Stimulated activated CD8-positive, alpha-beta memory T cell treated with anti-CD3 and anti-CD28 coated beads, Interleukin-15, amount 100 ng/mL, for 48 hours (primary cell): ENCODE measurements at places on chromosomes 2 and 18.

DNA sequence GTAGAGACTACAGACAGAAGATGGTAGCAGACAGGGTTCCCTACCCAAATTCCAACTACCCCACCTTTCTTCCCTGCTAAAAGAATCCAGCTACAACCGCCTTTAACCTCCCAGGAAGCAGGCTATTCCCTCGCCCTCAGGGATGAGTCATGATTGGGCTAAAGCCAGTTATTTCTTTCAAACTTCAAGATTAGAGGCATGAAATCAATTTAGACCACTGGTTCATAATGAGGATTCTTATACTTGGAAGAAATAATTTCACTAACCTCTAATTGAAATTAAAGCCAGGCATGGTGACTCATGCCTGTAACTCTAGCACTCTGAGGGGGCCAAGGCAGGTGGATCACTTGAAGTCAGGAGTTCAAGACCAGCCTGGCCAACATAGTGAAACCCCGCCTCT is 20.0 kb downstream of the TRIP12 start:
- DNase-seq, result no peak

- no peak for DNase-seq
These were observed 135.9 kb upstream of the ID2 start for GRCh38 chr2:8545695-8546611.

GRCh38 chr2:39650468-39650867 is 15.2 kb upstream of the TMEM178A start:
- no peak for DNase-seq

DNA sequence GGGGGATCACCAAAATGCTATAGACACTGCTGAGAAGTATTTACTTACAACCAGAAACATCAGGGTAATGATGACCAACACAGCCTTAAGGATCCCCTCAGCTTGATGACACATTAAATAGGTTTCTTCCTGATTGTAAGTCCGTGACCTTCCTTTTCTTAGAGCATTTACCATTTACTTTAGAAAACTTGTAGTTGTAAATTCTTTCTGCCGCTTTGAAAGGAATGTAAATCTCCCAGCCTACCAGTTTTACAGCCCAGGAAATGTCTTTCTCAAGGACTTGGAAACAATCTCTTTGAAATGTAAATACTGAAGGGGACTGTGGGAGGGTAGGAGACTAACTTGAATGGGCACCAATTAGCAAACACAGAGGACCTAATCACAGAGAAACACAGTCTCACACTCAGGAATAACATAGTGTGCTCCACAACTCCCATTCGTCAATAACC is 278.6 kb downstream of the DSC3 start:
- no peak for DNase-seq

- DNase-seq, result peak; percentile 3
These were observed 56.5 kb downstream of the EMX1 start for GRCh38 chr2:72973566-72974435.

- DNase-seq, result no peak
These were observed 757.2 kb downstream of the GALR1 start for GRCh38 chr18:78006774-78007260.

DNA sequence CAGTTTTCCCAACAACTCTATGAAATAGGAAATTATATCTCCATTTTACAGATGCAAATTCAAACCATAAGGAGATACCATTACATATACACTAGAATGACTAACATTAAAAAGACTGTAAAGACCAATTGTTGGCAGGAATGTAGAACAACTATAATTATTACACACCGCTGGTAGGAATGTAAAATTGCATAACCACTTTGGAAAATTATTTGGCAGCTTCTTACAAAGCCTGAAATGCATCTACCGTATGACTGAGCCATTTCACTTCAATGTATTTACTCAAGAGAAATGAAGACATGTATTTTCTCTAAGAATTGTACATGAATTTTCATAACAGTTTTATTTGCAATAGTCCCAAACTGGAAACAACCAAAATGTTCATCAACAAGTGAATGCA is 189.1 kb upstream of the BCL2L11 start:
- no peak for DNase-seq

- no peak for DNase-seq
These were observed 238.5 kb upstream of the FANCL start for GRCh38 chr2:58479535-58480140.

DNA sequence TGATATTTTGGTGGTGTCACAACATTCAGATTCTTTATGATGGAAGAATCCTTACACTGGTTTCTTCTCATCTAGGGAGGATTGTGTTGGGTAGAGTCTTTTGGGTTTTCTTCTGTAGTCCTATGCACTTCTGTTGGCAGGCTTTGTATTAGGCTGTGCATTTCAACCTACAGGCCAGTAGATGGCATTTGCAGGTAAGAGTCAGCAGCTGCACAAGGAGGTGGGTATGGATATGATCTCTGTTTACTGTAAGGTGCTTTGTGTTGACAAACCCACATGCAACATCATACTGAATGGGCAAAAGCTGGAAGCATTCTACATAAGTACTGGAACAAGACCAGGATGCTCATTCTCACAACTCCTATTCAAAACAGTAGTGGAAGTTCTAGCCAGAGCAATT is 656.8 kb downstream of the METTL4 start:
- DNase-seq, result no peak

DNA sequence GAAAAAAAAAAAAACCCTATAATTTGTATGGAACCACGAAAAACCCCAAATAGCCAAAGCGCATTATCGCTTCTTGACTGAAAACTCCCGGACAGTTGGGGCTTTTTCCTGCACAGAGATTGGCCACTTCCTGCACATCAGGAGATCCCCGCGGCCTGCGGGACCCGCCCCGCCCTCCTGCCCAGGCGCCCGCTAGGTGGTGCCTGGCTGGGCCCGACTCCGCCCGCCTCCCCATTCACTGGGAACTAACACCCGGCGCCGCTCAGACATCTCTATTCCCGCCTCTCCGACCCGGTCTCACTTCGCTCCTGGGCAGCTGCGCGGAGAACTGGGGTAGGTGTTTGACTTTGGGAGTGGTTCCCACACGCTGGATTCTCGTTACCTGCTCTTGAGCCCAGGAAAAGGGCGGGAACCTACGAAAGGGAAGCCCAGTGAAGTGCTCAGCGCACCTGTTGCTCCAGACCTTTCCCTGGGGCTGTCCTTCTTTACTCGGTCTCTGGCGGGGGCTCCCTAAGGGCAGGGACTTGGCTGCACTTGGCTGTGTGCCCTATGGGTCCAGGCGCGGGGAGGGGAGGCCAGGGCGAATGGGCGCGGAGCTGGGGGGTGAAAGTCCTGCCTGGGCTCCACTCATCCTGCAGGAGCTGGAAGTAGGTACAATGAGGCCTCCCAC is at the start of gene HMSD:
TSS of gene HMSD (plus strand) at position 234 of the 670 bp plus-strand sequence. CDS start 4,155 bp downstream, outside the sequence.
- peak; percentile 63 for DNase-seq

- no peak for DNase-seq
These were observed 250.1 kb upstream of the DPP10 start for GRCh38 chr2:114192362-114192761.

DNA sequence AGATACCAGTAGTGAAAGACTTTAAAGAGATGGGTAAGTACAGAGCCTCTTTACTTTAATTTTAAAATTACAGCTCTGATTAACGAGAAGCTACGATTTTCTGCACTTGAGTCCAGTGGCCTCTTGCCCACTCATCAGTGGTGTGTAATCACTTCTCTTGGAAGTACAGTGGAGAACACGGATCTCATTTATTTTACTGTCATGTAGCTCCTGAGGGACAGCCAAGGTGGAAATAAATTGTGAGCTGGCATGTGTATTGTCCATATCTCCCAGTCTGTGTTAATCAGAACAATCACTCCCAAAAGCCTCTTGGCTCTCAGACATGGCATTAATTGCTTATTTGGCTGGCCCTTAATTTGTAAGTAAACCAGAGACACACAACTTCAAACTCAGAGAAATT is 69.4 kb downstream of the LOXHD1 start:
- no peak for DNase-seq

DNA sequence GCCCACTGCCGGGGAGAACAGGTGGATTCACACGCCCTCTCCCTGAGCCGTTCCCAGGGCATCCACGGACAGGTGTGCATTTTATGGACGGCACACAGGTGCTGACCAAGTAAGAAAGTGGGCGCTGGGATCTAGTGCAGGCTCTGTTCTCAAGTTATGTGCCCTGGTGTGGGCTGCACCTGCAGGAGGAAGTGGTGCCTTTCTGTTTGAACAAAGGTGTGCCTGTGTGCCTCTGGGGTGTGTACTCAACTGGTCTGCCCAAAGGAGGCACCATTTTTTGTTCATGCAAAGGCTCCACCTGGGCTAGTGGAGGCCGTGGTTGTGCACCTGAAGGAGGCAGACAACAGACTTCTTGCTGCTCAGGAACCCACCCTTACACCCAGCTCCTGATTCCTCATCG is 88.2 kb upstream of the HK2 start:
- DNase-seq, result no peak

DNA sequence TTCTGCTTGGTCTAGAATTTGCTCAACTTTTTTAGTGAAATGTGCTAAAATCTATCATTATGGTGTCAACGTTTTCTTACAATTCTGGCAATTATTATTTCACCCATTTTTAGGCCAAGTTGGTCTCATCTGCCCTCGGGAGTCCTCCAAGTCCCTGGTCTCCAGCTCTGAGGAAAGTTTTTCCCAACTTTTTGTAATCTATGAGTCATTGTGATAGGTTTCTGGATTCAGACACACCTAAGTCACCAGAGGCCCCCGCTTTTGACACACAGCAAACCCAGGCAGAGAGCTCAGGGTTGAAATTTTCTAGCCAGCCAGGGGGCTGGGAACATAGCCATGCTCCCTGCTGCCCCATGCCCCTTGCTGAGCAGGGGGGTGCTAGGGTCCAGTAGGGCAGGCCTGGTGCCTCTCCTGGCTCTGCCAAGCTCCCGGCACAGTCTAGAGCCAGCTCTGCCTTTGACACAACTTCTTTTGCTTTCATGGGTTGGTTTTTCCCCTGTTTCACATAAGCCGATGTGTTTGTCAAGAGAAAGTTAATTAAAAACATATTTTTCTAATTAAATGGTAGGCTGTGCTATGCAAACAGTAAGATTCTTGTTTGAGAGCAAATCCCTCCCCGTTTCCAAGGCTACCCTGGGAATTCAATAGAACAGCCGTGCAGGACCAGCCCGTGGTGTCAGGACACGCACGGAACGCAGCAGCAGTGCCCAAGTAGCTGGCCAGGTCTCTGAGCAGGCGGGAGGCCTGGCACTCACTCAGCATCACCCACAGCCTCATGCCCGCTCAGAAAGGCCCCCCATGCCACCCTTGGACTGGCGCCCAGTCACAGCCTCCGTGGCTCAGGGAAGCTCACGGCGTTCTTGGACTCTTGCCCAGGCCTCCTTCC is 25.5 kb upstream of the SNED1 start:
- no peak for DNase-seq

GRCh38 chr2:181235683-181236459 is 221.3 kb upstream of the ITGA4 start:
- DNase-seq, result no peak

- no peak for DNase-seq
These were observed 316.9 kb downstream of the OSR1 start for GRCh38 chr2:19041434-19042041.

- DNase-seq, result no peak
These were observed 107.7 kb downstream of the INHBB start for GRCh38 chr2:120453635-120453998.

DNA sequence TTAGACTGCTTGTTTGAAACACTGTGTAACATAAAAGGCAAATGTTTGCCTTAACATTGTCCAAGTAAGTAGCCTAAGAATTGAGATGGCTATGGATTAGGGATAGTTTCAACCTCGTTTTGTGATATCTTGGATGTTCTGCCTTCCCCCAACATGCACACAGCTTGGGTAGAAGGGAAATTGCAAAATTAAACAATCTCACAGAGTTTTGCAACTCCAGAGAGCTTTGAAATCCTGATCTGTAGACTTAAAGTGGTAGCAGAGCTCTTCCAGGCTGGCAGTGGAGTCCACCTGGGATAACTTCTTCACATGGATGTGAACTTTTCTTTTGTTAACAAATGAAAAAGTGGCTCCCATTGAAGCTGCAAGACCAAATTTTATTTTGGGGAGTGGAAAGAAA is 59.6 kb downstream of the CHRNA1 start:
- DNase-seq, result no peak

DNA sequence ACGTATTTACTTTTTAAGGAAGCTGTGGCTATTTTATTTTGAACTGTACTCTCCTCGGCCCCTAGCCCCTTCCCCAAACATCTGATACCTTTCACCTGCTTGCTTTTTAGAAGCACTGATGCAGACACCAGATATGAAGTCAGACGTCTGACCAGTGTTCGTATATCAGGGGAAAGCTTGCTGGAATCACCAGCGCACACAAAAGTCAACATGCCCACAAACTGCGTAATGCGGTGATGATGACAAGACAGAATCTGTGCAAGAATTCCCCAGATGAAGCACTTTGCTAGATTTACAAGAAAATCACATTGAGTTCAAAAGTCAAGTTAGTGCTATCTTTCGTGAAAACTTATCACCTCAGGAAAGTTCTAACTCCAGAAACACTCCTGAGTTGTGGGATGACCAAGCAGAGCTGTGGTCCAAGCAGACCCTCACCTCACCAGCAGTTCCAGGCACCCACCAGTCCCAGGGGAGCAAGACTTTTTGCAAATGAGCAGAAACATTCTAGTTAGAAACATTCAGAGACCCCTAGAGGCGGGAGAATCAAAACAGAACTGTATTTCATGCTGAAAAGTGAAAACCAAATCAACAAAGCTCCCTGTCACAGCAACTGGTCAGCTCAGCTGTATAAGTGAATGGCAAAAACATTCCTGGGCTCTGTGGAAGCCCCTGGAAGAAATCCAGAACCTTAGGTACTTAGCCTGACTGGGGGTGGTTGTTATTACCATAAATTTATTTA is 55.7 kb downstream of the INO80C start:
- DNase-seq, result no peak

DNA sequence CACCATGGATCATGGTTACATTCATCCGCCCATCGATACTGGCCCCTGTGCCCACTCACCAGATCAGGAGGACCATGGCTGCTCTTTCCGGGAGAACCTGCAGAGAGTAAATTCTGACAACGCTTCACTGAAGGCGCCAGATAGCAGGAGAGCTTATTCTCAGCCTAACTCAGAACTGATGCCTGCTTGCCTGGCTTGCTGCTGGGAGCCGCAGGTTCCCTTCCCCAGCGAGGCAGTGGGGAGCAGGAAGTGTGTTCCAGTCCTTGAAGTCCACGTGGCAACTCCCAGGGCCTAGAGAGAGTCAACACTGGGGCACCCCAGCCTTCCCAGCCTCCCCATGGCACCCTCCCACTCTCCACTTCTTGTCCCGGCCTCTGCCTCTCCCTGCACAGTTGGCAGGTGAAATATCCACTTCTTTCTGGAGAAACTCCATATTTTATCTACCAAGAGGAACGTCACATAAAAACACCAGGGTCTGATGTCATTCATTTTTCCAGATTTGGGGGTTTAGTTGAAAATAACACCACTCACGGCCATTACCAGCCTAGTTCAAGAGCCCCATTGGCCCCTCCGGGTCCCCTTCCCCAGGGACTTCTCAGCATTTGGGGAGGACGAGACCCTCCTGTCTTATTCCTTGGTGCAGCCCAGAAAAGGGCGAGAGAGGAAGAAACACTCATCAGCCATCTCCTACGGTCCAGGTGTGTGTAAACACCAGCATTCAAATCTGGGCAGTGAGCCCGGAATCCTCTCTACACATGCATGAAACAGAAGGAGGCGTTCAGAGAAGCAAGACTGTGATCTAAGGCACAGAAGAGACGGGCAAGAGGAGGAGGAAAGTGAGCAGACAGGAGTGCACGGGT is 3.5 kb upstream of the TUBB6 start:
- DNase-seq, result no peak

- DNase-seq, result no peak
These were observed 124.0 kb upstream of the GATA6 start for GRCh38 chr18:22045221-22045918.
